ENCODE measurements at places on chromosomes 2 and 18. TPM values are rescaled to one million over a fixed set of nuclear protein-coding genes. Genes with fewer than 3 reads are reported as not detected.

Gene ANKRD53
- 2.8 TPM for total RNA-seq

GRCh38 chr2:42859006-42859552 is 66.7 kb upstream of the HAAO start:
- no peak for ATAC-seq
- H3K27ac ChIP-seq, result no peak overlapping the region
- peaks cover 29% of the 10 kb centered on the region for H3K4me1 ChIP-seq
- H3K36me3 ChIP-seq, result no peaks in the 10 kb centered on the region

- H3K4me1 ChIP-seq, result peaks cover 21% of the 10 kb centered on the region
- no peak overlapping the region for H3K4me3 ChIP-seq
- peaks cover 68% of the 10 kb centered on the region for H3K36me3 ChIP-seq
- H3K27ac ChIP-seq, result peak overlapping the region; percentile 49
- no peaks in the 10 kb centered on the region for H3K27me3 ChIP-seq
Observed at GRCh38 chr2:219464286-219465032, 29.8 kb downstream of the SPEG start.

DNA sequence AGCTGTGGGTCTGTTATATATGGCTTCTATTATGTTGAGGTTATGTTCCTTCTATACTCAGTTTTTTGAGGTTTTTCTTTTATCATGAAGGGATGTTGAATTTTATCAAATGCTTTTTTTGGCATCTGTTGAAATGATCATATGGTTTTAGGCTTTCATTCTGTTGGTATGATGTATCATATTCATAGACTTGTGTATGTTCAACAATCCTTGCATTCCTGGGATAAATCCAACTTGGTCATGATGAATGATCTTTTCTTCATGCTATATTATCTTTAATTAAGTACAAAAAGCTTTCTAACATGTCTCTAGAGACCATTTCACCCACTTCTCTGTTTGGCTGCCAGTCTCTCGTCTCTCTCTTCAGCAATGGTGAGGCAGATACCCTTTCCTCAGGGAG is 54.2 kb downstream of the MDH1 start:
- no peaks in the 10 kb centered on the region for H3K36me3 ChIP-seq
- no peak for ATAC-seq
- H3K27me3 ChIP-seq, result peaks cover 6% of the 10 kb centered on the region
- H3K4me3 ChIP-seq, result no peak overlapping the region
- H3K4me1 ChIP-seq, result no peaks in the 10 kb centered on the region

DNA sequence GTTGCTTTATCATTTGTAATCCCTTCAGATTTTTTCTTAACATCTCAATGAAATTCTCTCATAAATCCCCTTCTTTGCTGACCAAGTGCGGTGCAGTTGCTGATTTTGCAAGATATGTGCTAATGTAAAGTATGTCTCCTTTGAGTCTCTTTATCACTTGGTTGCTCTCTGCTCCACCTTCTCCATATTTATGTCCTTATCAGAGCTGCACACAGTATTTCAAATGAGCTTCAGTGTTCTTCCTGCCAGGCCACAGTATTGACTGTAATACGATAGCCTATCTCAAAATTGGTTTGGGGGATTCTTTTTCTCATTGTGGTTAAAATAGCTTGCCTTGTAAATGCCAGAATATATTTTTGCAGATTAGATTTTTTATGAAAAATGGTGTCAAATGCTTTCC is 32.2 kb downstream of the MAIP1 start:
- H3K36me3 ChIP-seq, result no peaks in the 10 kb centered on the region
- no peak overlapping the region for H3K4me3 ChIP-seq
- H3K27ac ChIP-seq, result no peak overlapping the region
- no peaks in the 10 kb centered on the region for H3K4me1 ChIP-seq

- H3K36me3 ChIP-seq, result no peaks in the 10 kb centered on the region
Observed at GRCh38 chr2:74253971-74254310, 55.5 kb downstream of the MTHFD2 start.

DNA sequence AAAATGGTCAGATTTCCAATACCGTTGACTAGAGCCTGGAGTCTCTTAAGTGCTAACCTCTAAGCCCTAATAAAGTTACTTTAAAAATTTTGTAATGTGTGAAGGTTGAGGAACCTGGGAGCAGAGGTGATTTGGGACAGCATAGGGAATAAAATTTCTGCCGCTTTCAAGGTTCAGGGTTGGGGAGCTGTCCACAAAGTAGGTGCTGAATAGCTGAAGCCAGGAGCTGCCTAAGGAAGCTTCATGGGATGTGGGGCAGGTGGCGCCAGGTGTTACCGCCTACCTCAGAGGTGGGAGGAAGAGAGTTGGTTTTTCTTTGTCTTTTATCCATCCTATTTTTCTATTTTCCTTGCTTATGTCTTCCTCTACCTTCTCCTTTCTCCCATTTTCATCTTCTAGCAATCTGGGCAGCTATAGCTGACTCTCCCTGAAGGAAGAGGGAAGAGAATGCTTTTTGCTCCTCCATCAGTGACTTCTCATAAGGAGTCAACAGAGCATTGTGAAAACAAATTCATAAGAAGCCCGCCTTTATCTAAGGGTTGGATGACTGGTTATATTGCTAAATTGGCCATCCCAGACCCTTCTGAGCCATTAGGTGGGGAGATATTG is 178.7 kb downstream of the CLIP4 start:
- no peaks in the 10 kb centered on the region for H3K4me1 ChIP-seq
- H3K27me3 ChIP-seq, result peaks cover 32% of the 10 kb centered on the region
- H3K36me3 ChIP-seq, result no peaks in the 10 kb centered on the region
- H3K4me3 ChIP-seq, result no peak overlapping the region
- ATAC-seq, result no peak
- no peak overlapping the region for H3K27ac ChIP-seq

DNA sequence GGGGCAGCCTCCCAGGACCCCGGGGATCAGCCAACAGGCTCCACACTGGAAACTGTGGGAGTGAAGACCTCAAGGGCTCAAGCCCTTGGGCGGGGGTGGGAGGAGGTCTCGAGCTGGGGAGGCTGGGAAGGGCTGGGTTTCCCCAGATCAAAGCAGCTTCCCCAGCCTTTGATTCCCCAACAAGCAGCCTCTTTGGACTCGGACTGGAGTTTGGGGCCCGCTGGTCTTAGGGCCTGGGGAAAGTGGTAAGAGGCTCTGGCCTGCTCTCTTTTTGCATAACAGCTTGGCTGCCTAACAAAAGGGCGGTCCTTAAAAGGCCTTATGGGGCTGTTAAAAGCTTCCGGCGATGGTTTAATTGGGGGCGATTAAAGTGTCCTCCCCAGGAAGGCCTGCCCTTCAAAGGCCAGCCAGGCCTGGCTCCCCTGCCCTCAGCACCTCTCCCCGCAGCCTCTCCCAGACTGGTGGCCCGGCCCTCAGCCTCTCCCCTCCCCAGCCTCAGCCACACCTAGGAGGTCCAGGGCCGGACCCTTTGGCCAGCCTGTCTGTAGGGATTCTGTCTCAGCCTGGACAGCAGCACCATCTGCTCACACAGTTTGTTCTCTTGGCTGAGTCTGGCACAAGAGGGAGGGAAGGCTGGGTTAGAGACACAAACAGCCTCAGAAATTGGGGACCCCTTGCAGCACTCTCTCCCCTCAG is 39.6 kb downstream of the ZFP36L2 start:
- peak; percentile 38 for ATAC-seq
- no peak overlapping the region for H3K4me3 ChIP-seq
- no peaks in the 10 kb centered on the region for H3K27me3 ChIP-seq
- H3K4me1 ChIP-seq, result no peaks in the 10 kb centered on the region
- peak overlapping the region; percentile 29 for H3K27ac ChIP-seq
- H3K36me3 ChIP-seq, result no peaks in the 10 kb centered on the region

Gene CAVIN2
- total RNA-seq, result 192 TPM

Gene CXCR4
- 8.2 TPM for total RNA-seq

- H3K27me3 ChIP-seq, result no peaks in the 10 kb centered on the region
- no peaks in the 10 kb centered on the region for H3K4me1 ChIP-seq
- no peak overlapping the region for H3K4me3 ChIP-seq
- no peak for ATAC-seq
Observed at GRCh38 chr2:207729465-207729998, 18.1 kb downstream of the CCNYL1 start.

DNA sequence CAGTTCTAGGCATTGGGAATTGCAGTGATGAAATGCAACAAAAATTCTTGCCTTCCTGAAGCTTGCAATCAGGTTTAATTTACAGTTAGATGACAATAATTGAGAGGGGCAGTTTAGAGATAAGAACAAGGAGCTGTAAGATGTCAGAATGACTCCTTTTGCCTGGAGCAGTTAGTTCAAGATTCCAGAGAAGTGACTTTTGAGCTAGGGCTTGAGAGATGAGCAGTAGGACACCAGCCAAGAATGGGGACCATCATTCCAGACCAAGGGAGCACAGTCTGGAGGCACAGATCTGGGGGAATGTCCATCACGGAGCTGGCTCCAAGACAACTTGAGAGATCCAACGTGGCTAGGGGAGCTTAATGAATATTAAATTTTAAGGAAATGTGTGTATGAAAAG is 26.8 kb downstream of the CACNB4 start:
- no peak overlapping the region for H3K4me3 ChIP-seq
- no peak overlapping the region for H3K27ac ChIP-seq
- no peaks in the 10 kb centered on the region for H3K27me3 ChIP-seq
- no peaks in the 10 kb centered on the region for H3K4me1 ChIP-seq
- ATAC-seq, result no peak

- peaks cover 9% of the 10 kb centered on the region for H3K4me1 ChIP-seq
- H3K36me3 ChIP-seq, result peaks cover 27% of the 10 kb centered on the region
- ATAC-seq, result no peak
- H3K27me3 ChIP-seq, result no peaks in the 10 kb centered on the region
- H3K27ac ChIP-seq, result peak overlapping the region; percentile 89
Observed at GRCh38 chr2:219205981-219206327, 628 bp upstream of the ZFAND2B start.

Gene RNMT
- total RNA-seq, result 24.4 TPM

DNA sequence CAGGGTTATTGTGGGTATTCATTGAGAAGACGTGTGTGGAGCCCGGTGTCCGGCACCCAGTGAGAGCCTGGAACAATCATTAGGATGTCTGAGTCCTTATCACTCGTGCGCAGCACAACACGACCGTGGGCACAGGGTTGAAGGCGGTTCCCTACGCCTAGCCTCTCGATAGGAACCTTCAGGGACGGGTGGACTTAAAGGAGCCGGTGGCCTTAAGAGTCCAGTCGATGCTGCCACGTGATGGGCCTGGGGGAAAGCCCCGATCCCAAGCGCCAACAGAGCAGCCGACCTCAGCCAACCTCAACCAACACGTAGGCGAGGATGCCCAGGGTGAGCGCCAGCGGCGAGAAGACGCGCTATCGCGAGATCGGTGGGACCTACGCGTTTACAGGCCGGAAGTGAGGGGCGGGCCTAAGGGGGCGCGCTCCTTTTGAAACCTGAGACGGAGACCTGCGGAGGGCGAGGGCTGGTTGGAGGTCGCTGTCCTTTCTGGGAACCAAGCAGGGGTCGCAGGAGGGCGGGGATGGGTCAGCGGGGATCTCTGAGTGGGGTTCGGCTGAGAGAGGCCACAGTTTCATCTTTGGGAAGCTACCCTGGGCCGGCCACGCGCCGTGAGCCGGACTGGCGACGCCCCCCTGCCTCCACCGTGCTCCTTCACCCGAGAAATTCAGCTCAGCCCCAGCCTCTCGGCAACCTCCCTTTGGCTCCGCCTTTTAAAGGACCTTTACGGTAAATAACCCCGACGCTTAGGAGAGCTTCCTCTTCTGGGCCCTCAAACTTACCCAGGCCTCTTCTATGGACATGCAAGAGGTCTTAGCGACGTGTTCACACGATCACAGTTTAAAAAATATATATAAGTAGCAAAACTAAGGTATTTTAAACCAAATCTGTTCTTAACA is 28.3 kb downstream of the WNT10A start:
- no peaks in the 10 kb centered on the region for H3K36me3 ChIP-seq
- H3K4me1 ChIP-seq, result peaks cover 3% of the 10 kb centered on the region
- peaks cover 27% of the 10 kb centered on the region for H3K27me3 ChIP-seq
- ATAC-seq, result peak; percentile 95
- H3K27ac ChIP-seq, result no peak overlapping the region
- peak overlapping the region; percentile 32 for H3K4me3 ChIP-seq

Gene DCDC2C
- not detected for total RNA-seq

- H3K27me3 ChIP-seq, result no peaks in the 10 kb centered on the region
- no peaks in the 10 kb centered on the region for H3K36me3 ChIP-seq
- peaks cover 9% of the 10 kb centered on the region for H3K4me1 ChIP-seq
- ATAC-seq, result peak; percentile 51
Observed at GRCh38 chr2:149860276-149860921, 272.8 kb upstream of the MMADHC start.

- H3K4me3 ChIP-seq, result no peak overlapping the region
- ATAC-seq, result no peak
- no peaks in the 10 kb centered on the region for H3K36me3 ChIP-seq
- no peaks in the 10 kb centered on the region for H3K27me3 ChIP-seq
- peaks cover 30% of the 10 kb centered on the region for H3K4me1 ChIP-seq
Observed at GRCh38 chr2:197159661-197160211, 150.8 kb downstream of the ANKRD44 start.

DNA sequence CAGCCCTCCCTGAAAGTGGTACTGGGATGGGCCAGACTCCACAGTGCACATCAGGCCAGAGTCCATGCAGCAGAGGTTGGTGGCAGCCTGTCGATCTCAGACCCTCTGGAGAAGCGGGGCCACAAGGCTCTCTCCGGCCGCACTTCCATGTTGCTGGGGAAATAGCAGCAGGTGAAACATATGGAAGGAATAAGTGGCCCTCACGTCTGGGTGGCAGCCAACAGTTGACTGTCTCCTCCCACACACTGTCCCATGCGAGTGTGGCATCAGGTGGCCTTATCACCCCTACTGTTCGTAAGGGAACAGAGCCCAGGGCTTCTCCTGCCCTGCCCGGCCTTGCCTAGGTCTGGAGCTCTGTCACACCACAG is 58.1 kb upstream of the FOSL2 start:
- H3K36me3 ChIP-seq, result peaks cover 10% of the 10 kb centered on the region
- no peak for ATAC-seq
- no peak overlapping the region for H3K4me3 ChIP-seq
- peak overlapping the region; percentile 73 for H3K27ac ChIP-seq

DNA sequence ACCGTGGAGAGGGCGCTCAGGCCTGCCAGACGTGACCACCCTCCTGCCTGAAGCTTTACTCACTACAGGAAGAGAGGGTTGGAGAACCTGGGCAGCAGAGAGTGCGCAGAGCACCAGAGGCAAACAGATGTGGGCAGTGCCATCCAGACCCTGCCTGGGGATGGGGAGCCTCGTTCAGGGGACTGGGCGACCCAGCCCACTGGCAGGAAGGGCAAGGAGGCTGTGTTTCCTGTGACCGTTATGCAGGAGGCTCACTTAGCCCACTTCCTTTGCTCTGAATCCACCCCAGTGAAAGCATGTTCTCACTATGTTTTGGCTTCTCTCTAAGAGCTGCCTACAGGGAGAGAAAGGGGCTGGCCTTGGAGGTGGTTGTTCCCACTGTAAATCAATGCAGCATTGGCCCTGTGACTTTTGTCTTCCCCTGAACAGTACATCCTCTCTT is 23.0 kb upstream of the ACKR3 start:
- no peak for ATAC-seq
- H3K4me3 ChIP-seq, result no peak overlapping the region
- H3K36me3 ChIP-seq, result no peaks in the 10 kb centered on the region
- H3K27me3 ChIP-seq, result no peaks in the 10 kb centered on the region

Gene ALPG
- total RNA-seq, result not detected

DNA sequence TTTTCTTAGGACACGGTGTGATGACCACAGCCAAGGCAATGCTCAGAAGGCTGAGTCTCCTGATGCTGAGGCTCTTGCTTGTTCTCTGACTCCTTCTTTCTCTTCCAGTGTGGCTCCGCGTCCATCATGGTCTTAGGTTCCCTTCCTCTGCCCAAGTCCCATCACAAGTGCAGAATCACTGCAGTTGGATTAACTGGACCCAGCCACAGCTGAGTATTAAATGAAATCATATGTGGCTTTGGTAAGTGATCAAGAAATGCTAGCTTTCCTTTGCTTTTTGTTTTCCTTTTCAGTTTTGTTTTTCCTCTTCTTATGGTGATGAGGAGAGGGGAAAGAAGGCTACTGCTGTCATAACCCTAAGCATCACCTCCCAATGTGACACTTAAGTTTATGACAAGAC is 375.8 kb downstream of the INSIG2 start:
- ATAC-seq, result no peak
- H3K4me1 ChIP-seq, result no peaks in the 10 kb centered on the region
- peaks cover 30% of the 10 kb centered on the region for H3K27me3 ChIP-seq
- no peak overlapping the region for H3K27ac ChIP-seq
- H3K4me3 ChIP-seq, result no peak overlapping the region

Measured in gastroesophageal sphincter (tissue), 4 donors.